Stimulated activated CD4-positive, alpha-beta T cell treated with anti-CD3 and anti-CD28 coated beads, TNF-alpha, amount 100 ng/mL, for 1 hour (primary cell): ENCODE measurements at places on chromosomes 4 and X.
A peak's percentile ranks its signal among the peaks of the same experiment; 100 is the strongest.

DNA sequence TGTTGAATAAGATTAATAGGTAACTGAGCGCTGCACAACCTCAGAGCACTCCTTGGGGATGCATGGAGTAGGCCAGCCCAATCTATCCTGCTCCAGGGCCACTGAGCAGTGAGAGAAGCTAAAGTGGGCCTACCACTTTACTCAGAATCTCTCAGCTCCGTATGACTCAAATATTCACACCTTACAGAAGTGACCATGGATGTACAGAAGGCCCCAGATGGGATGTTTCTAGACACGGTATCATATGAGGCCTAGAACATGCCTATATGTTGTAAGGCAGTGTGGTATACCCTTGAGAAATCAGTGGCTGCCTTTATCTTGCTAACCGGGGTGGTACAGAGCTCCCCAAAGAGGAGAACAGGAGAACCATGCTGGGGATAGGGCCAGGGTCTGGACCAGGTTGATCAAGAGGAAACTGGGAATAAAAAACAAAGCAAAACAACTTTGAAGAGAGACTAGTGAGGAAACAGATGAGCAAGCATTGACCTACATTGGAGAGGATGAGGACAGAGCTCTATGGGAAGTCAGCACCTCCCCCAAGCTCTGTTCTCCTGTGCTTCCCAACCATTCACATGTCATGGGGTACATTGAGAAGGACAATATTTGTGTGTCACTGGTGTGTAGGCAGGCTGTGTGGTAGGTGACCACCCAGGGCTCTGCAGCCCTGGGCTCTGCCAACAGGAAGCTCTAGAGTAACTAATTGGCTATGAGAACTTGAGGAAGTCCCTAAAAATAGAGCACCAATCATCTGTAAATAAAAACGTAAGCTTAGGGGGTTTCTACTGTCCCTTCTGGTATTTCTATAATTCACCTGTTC is 31.4 kb downstream of the HOPX start:
- DNase-seq: no peak

DNA sequence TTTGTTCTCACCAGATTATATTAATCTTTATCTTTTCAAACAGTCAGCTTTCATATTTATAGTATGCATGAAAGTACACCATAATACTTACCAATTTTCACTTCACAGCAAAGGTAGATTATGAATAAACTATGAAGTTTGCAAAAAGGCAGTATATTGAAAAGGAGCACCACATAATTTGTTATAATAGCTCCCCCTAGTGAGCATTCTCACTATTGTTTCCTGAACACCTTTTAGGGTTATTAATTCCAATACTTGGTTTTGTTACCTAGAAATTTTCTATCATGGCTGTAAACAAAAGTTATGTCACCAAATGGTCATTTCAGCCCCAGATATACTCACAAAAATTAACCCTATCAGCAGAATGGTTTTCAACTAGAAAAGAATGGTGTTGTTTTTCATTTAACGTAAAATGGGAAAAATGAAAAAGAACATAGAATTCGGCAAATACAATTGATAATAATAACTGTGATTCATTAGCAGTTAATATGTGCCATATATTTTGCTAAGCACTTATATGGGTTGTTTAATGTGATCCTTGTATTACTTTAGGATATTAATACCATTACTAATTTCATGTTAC is 30.2 kb upstream of the NKX6-1 start:
- no peak for DNase-seq

GRCh38 chr4:117421706-117422105 is 336.3 kb upstream of the TRAM1L1 start:
- DNase-seq: no peak

DNA sequence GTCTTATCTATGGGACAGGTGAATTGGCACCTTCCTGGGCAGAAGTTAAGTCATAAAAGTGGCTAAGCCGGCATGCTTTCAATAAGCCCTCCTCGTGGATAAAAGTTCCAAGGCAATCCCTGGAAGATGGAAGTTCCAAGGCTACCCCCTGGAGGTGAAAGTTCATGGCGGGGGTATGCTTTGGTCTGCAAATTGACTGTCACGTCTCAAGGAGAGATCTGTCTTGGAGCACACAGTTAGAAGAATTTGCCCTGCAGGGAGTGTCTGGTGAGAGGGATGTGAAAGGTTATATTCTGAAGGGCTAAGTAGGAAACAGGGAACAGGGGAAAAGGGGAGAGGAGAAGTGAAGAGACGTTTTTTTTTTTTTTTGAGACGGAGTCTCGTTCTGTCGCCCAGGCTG is 26.2 kb upstream of the GPR173 start:
- no peak for DNase-seq

DNA sequence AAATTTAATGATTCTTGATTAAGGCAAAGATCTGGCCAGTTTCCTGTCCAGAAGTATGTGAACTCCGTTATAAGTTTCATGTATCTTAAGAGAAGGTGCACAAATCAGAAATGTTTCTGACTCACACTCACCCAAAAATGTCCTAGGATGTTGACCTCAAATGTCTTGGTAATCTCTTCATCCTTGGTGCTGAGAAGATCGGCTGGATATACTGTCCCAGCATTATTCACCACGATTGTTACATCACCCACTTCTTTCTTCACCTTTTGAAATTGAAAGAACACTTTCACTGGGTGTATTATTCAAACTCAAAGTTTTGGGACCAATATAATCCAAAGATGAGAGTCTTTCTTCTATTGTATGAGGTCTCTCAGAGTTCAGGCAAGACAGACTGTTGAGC is 5.7 kb downstream of the HSD17B13 start:
- no peak for DNase-seq

DNA sequence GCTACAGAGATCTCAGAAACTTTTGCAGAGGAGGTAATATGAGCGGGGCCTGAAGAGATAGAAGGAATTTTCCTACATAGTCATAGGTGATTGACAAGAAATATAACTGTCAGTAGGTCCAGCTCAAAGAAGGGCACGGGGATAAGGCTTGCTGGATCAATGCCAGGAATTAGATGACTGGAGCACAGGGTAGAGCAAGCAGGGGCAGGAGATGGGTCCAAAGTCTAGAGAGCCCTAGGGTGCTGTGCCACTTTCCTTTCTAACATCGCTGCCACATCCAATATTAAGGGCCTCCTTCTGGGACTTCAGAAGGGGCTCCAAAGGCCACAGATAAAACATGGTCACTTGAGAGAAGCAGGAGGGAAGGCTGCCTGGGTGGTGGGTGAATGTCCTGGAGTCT is 402.2 kb downstream of the MID1IP1 start:
- no peak for DNase-seq

DNA sequence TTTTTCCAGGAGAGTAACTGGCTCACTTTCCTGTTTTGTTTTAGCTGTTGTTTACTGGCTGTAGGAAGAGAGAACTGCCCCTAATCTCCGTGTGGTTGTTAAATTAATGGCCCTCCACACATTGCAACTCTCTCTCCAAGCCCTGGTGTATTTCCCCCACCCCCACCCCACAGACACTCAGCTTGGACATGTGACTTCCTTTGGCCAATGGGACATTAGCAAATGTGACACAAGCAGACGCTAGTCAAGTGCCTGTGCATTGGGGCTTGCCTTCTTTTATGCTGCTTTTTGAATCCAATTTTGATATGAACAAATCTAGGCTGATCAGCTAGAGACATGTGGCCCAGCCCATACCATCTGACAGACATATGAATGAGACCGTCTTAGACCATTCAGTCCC is 59.6 kb upstream of the TAB3 start:
- DNase-seq: no peak

DNA sequence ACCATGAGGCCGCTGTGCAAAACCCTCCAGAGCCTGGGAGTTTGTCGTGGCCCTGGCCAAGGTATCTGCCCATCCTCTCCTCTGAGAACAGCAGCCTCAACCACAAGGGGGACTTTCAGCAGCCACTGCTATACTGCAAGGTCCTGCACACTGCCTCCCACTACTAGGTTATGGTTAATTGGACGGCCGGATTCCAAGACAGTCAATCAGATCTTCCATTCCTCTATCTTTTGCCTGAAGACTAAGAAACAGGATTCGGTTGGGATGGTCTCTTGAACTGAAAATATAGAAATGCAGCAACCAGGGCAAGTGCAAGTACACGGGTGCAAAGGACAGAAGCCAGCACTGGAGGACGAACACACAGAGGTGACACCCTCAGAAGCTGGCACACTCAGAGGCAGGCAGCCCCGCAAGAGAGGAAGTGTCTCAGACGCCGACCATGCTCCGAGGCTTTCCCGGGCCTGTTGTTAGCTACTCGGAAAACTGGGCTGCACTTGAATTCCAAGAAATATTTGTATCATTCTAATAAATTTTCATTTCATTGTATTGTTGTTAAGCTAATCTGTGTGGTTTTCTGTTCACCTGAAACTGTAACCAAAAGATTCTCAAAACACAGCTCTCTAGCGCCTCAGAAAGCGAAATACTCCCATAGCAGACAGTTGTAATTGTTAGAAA is 63.3 kb downstream of the AFAP1 start:
- peak; percentile 21 for DNase-seq

DNA sequence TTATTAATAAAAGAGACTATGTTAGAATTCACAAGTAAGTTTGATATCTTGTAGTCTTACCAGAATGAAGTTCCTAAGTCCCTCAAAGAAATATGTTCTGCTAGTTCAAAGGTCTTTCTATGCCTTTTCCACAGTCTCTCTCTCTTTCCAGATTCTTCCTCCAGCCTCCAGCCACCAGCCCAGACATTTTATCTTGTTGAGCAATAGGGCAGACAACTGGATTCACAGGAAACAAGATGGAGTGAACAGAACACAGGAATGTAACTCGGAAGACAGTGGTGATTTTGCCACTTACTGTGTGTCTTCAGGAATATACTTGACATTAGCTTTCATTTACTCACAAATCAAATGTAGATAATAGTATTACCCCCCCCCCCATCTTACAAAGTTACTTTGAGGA is 17.1 kb upstream of the CPEB2 start:
- no peak for DNase-seq

DNA sequence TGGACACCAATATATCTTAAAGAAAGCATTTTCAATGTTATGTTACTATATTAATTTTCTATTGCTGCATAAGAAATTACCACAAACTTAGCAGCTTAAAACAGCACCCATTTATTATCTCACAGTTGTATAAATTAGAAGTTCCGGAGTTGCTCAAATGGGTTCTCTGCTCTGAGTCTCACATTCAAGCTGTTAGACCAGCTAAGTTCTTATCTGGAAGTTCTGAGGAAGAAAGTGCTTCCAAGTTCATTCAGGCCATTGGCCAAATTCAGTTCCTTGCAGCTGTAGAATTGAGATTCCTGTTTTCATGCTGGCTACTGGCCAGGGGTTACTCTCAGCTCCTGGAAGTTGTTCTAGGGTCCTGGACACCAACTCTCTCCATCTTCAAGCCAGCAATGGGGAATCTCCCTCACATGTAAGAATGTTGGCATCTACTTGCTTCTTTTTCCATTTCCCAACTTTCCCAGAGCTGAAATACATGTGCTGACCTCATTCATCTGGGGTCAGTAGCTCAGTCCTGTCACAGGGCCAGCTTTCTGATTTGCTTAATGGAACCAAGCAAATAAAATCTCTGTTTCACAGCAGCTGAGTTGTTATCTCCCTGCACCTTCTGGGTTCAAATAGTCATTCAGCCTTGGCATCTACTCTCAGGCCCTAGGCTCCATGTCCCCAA is 99.6 kb upstream of the INTU start:
- DNase-seq: no peak

DNA sequence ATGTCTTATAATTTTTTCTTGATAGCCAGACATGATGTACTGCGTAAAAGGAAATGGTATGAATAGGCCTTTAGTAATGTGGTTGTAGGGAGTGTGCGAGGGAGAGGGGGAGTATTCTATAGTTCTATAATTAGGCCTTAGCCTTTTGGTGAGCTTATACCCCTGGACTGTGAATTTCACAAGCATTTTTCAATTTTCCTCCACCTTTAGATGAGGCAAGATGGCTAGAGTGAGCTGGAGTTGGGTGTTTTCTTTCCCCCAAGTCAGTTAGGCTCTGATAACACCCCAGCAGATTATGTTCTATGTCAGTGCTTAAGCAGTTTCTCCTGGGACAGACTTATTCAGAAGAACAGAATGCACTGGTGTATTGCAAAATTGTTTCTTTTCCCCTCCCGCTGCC is 210.2 kb upstream of the NPY2R start:
- no peak for DNase-seq

DNA sequence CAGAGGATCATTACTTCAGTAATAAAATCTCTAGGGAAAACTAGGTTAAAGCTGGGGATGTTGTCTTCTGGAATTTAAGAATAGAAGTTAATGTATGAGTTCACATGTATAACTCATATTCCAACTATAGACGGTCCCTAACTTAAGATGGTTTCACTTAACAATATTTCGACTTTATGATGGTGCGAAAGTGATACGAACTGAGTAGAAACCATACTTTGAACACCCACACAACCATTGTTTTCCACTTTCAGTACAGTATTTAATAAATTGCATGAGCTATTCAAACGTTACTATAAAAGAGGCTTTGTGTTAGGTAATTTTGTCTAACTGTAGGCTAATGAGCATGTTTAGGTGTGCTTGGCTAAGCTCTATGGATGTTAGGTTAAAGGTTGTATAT is 38.7 kb downstream of the CCSER1 start:
- no peak for DNase-seq

- DNase-seq: no peak
Observed at GRCh38 chr4:45100956-45101818, 374.8 kb upstream of the GNPDA2 start.

GRCh38 chr4:69032847-69033638 is 63.2 kb upstream of the UGT2B7 start:
- no peak for DNase-seq

DNA sequence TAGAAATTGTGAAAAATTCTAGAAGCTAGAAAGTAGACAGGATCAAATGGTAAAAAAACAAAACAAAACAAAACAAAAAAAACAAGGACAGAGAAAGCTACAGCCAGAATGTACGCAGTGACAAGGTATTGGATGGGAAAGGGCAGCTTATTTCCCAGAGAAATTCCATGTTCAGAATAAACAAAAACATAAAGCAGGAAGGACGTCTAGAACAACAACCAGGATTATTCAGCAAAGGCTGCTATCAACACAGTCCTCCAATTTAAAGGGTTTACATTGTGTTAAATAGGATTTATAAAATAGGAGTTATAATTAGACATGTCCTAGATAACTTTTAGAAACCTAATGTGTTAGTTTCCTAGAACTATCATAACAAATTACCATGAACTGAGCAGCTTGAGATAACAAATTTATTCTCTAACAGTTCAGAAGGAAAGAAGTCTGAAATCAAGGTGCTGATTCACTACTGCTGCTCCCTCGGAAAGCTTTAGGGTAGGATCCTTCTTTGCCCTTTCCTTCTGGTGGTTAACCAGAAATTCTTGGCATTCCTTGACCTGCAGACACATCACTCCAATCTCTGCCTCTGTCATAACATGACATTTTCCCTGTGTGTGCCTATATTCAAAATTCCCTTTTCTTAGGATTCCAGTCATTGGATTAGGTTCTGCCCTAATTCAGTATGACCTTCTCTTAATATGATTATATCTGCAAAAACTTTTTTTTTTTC is 175.6 kb downstream of the SNCA start:
- no peak for DNase-seq

- DNase-seq: no peak
Observed at GRCh38 chrX:39288592-39288991, 487.3 kb downstream of the MID1IP1 start.
